H4 (cell line): ENCODE measurements at places on chromosomes 2 and 18. TPM values are rescaled to one million over a fixed set of nuclear protein-coding genes. Genes with fewer than 3 reads are reported as not detected.

DNA sequence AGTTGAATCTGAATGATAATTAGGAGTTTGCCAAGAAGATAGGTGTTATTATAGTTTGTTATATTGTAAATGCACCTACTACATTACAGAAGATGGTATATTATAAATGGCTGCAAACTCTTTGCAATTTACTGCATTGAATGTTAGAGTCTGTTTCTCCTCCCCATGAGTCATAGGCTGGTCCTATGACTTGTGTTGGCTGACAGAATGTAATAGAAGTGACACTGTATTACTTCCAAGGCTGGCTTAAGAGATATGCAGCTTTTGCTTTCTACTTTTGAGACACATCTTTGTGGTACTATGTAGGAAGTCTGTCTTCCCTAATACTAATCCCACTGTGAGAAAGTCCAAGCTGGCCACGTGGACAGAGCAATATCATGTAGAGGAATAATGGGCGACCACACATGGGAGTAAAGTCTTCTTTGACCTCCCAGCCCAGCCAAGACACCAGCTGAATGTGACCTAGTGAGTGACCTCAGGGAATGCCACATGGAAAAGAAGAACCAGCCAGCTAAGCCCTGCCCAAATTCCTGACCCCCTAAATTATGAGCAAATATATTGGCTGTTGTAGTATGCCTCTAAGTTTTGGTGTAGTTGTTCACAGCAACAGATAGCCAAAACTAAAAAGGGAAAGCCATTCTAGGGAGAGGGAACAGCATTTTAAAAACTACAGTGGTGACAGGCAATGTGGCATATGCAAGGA, 6.8 kb upstream of the DDX1 start:
- no peak for DNase-seq

- no peak for DNase-seq
Measured at GRCh38 chr2:38466409-38466808, 89.3 kb upstream of the ATL2 start.

Gene FNDC4
- 0.16 and 0.29 TPM in 2 replicates for total RNA-seq

Gene ALPG
- not detected in 2 replicates for total RNA-seq

Gene MLPH
- 7.7 and 9.9 TPM in 2 replicates for total RNA-seq

DNA sequence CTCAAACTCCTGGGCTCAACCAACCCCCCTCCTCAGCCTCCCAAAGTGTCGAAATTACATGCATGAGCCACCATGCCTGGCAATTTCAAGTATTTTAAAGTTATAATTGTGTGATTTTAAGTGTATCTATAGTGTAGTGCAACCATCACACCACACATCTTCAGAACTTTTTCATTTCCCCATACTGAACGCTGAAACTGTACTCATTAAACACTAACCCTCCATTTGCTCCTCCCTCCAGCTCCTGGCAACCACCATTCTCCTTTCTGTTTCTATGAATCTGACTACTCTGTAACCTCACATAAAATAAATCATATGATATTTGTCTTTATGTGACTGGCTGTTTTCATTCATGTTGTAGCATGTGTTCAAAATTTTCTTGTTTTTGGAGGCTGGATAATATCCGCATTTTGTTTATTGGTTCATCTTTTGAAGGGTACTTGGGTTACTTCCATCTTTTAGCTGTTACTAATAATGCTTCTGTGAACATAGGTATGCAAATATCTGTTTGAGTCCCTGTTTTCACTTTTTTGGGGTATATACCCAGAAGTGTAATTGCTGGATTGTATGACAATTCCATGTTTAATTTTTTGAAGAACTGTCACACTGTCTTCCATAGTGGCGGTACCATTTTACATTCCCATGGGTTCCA, 188.2 kb downstream of the PLCL1 start:
- no peak for DNase-seq

- DNase-seq: no peak
Measured at GRCh38 chr2:71347517-71347916, 15.9 kb downstream of the ZNF638 start.

DNA sequence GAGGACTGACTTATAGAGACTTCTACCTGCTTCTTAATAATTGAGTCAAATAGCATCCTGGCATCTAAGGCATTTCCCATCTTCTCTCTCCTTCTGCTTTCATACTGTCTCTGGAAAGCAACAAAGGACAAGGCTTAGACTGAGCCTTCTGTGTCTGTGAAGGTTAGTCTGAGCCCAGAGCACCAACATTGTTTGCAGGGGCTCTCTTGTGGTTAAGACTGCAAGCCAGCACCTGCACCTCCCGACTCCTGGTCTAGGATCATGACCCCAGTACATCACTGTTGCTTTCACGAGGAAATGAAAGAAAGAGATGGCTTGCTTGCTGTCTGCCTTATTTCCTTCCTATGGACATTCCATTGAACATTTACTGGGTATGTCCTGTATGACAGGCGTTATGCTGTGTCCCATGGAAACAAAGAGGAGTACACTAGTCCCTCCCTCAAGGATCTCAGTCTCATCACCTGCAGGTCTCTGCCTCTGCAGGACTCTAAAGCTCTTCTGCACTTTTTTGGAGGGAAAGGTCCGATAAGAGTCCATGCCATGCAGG, 315.8 kb upstream of the EPAS1 start:
- no peak for DNase-seq

- DNase-seq: no peak
Measured at GRCh38 chr2:72891091-72891818, 4.0 kb downstream of the SPR start.
